ENCODE measurements at places on chromosomes 1 and 21.

DNA sequence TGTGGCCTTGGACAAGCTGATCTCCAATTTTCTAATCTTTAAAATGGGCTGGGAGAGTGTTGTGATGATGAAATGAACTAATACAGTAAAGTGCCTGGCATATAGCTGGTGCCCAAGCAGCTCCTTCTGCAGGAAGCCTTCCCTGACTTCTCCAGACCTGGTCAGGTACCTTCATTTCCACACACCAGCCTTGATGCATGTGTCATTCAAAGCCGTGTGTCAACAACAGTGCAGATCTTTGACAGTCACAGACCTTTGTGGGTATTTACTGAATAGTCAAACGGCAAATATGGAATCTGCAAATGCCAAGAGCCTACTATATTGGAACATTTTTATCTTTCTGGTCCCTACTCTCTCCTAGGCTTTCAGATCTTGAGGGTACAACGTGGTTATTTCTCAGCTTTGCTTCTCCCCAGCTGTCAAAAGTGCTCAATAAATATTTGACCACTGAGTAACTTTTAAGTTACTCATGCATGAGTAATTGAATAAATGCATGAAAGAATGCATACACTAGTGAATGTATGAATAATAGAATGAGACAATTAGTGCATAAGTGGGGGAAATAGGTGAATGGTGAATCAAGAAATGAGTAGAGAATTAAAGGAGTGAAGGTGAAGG lies 75.4 kb downstream of the MDM4 start:
- no peak for DNase-seq

- no peak for DNase-seq
Measured at GRCh38 chr1:38958967-38959366, 17.3 kb upstream of the RHBDL2 start.

GRCh38 chr1:12296623-12297022 lies 66.8 kb downstream of the VPS13D start:
- no peak for DNase-seq

- DNase-seq, result no peak
Measured at GRCh38 chr1:221801773-221802516, 60.1 kb upstream of the DUSP10 start.

- no peak for DNase-seq
Measured at GRCh38 chr1:159090286-159091179, 14.0 kb upstream of the AIM2 start.

DNA sequence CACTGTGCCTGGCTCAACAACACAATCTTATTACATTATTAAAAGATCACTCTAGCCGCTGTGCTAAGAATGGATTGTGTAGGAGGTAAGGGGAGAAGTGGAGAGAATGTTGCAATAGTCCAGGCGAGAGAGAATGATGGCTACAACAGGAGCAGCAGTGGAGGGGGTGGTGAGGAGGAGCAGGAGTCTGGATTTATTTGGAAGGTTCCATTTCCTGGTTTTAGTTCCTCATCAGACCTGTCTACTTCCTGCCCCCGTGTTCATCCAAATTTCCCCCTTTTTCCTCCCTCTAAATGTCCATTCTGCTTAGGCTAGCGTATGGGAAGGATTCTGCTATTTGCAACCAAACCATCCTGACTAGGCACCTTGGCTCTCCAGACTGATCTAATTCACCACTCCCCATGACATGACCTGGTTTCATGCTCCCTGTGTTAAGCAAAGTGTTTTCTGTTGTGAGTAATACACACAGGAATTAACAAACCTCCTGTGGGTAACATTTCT lies 35.1 kb upstream of the EYA3 start:
- DNase-seq, result no peak

DNA sequence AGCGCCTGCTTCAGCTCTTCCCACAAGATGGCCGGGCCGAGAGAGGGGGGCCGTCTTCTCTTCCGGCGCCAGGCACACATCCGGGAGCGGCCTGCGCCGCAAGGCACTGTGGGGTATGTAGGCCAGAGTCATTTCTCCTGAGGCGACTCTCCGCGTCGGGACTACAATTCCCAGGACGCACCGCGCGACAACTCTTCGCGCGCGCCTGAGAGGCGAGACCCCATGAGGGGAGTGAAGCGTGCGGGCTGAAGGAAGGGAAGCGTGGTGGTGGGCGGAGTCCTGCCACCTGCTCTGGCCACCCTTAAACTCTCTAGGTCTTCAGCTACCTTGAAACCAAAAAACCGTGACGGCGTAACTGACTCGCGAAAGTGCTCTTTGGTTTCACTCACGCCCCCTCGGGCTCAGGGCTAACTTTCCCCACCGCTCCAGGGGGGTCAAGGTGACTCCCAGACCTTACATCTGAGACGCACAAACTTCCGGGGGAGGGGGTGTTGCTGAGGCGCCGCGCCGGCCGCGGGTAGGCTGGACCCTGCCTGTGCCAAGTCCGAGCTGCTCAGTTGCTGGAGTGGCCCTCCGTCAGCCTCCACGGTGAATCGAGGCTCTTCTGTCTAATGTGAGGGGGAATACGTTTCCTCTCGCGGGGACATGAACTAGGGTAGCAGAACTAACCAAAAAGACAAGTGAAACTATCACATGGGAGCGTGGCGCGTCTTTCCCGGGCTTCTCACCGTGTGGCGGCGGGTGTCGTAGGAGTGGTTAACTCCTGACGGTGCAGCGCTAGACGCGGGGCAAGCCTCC lies at the start of gene SERBP1:
SERBP1 (minus strand) TSS at position 45 of the 798 bp plus-strand sequence. CDS start 102 bp downstream, outside the sequence.
- DNase-seq, result peak; percentile 96
